GM23248 (cell line): ENCODE measurements at places on chromosomes 11 and 22. TPM values are rescaled to one million over a fixed set of nuclear protein-coding genes. Genes with fewer than 3 reads are reported as not detected.

TMEM121B gene
- total RNA-seq = 0.11 TPM in 1 of 2 replicates, not detected in the other

CHADL gene
- total RNA-seq = 0.22 and 1.1 TPM in 2 replicates

TMEM151A gene
- 0.54 TPM in 1 of 2 replicates, not detected in the other for total RNA-seq

FADS3 gene
- total RNA-seq = 203 and 272 TPM in 2 replicates

SIK2 gene
- 14.7 and 14.8 TPM in 2 replicates for total RNA-seq

GLYAT gene
- total RNA-seq = not detected in 2 replicates

APOL1 gene
- 8.3 and 8.6 TPM in 2 replicates for total RNA-seq

LDHAL6A gene
- total RNA-seq = not detected in 2 replicates

RIMBP3B gene
- total RNA-seq = 0.13 TPM in 1 of 2 replicates, not detected in the other

KRTAP5-8 gene
- total RNA-seq = not detected in 2 replicates

MOV10L1 gene
- total RNA-seq = not detected in 2 replicates

OR10D3 gene
- not detected in 2 replicates for total RNA-seq

GLYATL1B gene
- total RNA-seq = not detected in 2 replicates

GGTLC3 gene
- total RNA-seq = not detected in 2 replicates

GTSE1 gene
- total RNA-seq = 4.6 and 6.1 TPM in 2 replicates

TP53AIP1 gene
- not detected in 2 replicates for total RNA-seq

CTSW gene
- total RNA-seq = 1.1 TPM in 1 of 2 replicates, not detected in the other

KLHDC7B gene
- not detected in 2 replicates for total RNA-seq

PYGM gene
- not detected in 2 replicates for total RNA-seq

KDELR3 gene
- total RNA-seq = 191 and 197 TPM in 2 replicates

HARBI1 gene
- 1.5 and 4.6 TPM in 2 replicates for total RNA-seq
